RPMI8226 (cell line): ENCODE measurements at places on chromosomes 2 and 18.

GRCh38 chr2:218387369-218388194 is 5.5 kb downstream of the SLC11A1 start:
- peak; percentile 74 for DNase-seq

GRCh38 chr2:41194230-41194629 is 742.3 kb upstream of the SLC8A1 start:
- DNase-seq, result peak; percentile 2

- DNase-seq, result no peak
Observed at GRCh38 chr2:158762336-158762735, 32.8 kb upstream of the DAPL1 start.

GRCh38 chr2:171995586-171995985 is 4.2 kb upstream of the METAP1D start:
- no peak for DNase-seq

GRCh38 chr2:218831378-218831990 is at the start of gene PRKAG3:
Gene PRKAG3, minus strand, starts transcription at chr2:218831803.
- DNase-seq, result no peak

GRCh38 chr18:58856881-58857280 is 7.8 kb upstream of the ZNF532 start:
- DNase-seq, result no peak

DNA sequence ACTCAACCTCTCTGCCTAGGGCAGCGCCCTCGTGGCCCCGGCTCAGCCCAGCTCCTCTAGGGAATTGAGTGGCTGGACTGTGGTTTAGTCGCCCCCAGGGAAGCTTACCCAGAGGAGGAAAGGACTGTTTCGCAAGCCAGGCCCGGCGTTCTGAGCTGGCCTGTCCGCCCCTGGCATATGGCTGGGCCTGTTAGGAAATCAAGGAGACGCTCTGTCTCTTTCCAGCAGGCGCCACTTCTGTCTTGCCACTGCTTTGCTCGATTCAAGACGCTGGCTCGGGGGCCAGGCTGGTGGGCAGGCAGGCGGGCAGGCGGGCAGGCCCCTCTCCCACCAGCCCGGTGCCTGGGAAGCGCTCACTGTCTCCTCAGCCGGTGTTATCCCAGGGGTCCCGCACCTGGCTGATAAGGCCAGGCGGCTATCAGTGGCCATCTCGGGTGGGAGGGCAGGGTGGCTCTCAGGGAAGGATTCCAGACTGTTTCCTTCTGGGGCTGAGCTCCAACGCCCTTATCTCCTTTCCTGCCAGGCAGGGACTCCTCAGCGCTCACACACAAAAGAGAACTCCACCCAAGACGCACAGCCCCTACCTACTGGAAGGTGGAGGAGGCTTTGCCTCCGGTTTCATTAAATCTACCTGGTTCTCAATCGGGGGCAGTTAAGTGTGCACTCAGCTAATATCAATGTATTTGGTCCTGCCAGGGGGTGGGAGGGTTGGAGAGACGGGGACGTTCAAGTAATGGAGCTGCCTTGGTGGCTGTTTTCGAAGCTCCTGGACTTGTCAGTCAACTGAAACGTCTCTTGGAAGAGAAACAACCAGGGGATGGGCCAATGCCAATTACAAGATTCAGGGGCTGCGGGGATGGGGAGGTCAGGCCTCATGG is 109.1 kb downstream of the SMAD7 start:
- no peak for DNase-seq

DNA sequence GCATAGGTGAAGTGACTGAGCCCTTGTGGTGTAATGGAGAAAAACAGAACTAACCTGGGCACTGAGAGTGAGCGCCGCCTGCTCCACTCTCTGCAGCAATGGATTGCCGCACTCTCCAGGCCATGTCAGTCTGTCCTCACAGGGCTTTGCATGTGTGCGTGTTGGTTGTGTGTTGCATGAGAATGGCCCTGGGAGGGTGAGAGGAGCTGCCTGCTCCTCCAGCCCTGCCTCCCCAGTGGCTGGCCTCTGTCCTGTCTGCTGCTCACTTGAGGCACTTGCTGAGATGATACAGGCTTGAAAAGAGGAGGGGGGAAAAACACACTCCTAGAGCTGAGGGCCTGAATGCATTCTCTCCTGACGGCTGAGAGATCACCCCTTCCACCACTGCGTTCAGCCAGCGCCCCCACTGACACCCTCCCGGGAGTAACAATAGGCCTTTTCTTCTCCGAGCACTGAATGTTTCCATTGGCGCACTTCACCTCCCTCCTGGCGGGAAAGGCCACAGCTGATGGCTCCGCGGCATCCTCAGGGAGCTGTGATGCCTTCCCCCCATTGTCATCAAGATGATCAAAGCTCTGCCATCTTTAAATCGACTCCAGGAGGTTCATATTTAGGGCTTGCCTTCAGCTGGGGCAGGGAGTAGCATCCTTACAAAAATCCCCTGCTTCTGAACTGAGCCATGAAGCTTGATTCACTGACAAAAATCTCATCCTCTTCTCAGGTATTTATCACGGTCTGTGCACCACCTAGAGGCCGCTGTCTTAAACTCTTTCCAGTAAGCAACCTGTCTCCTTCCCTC is 49.9 kb upstream of the DAPL1 start:
- peak; percentile 34 for DNase-seq

- DNase-seq, result peak; percentile 56
Observed at GRCh38 chr18:23136326-23137096, 1.2 kb downstream of the CABLES1 start.

- DNase-seq, result no peak
Observed at GRCh38 chr2:112881217-112881985, 29.6 kb upstream of the IL37 start.

DNA sequence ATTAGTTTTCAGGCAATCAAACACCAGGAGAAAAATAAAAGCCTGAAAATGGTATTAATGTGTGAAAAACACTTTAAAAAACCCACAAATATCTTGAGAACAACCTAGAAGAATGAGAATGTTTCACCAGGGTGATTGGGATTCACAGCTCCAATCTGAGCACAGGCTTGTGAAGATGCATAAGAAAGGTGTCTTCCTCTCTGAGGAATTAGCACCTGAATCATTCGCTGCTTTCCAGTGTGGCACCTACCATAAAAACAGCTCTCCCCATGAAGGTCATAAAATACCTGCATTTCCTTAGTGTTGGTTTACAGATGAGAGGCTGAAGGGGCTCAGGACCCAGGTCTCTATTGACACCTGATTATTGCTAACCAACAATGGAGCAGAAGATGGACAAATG is 499.7 kb upstream of the KLHL29 start:
- no peak for DNase-seq

DNA sequence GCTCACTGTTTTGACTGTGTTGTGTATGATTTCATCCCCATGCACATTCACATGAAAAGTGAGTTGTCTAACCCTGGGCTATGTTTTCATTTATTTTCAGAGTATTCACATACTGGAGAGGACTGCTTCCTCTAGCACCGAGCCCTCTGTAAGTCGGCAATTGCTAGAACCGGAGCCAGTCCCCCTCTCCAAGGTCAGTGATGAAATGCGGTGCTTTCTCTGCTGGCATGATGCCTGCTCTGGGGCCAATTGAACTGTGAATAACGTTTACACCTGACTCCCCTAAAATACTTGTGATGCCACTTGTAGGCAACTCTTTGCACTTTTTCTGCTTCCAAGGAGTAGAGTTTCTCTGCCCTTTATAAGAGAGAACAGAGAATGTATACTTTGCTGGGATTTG is 126.9 kb downstream of the PRKRA start:
- DNase-seq, result peak; percentile 36

DNA sequence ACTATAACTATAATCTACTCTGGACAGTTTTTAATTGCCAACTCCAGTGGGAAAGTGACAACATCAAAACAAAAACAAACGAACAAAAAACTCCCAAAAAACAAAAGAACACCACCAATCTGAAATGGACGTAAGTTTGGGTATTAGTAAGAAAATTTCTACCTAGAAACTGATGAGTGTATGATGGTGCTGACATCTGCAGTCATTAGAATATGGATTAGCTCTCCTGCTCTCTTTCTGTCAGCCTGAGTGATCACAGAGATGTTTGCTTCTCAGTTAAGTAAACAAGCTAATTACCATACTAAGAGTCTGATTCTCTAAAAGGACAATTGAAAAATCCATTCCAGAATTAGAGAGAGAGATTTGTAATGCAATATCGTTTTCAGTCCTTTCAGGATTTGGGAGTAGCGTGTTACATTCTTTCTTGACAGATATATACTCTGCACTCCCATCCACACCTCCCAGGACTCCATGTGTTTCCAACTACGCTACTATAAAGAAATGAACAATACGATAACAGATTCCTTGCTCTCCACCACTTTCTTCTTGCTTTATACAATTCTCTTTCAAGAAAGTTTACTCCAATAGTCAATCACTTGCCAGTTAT is 1347.4 kb upstream of the PIK3C3 start:
- no peak for DNase-seq

DNA sequence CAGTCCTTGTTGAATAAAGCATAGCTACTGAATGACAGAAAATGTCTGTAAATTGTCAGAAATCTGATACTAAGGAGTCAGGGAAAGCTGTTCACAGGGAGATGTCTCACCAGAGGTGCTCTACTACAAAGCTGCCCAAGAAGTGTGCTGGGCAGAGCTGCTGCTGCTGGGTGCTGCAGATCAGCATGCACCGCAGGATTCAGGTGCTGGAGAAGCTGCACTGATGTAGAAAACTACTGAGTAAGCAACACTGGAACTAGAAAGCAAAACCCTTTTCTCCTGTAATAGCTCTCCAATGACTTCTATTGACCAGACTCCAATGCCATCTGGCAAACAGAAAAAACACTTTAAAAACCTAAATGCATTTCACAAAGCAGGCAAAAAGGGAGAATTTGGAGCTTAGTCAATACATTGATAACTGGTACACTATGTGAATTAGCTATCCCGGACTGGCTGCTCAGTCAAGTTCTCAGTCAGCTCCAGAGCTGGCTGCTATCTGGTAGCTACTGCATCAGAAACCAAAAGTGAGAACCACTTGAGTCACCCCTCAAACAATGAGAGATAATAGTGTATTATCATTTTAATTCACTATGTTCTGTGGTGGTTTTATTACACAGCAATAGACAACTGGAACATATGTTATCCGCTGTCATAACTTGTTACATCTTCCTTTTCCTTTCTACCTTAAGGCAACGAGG is 493.1 kb downstream of the CPS1 start:
- peak; percentile 52 for DNase-seq

GRCh38 chr2:60051991-60052390 is 501.5 kb downstream of the BCL11A start:
- DNase-seq, result no peak

- no peak for DNase-seq
Observed at GRCh38 chr2:226489775-226490541, 309.7 kb downstream of the IRS1 start.

- DNase-seq, result no peak
Observed at GRCh38 chr2:156576005-156576404, 139.8 kb downstream of the GPD2 start.

DNA sequence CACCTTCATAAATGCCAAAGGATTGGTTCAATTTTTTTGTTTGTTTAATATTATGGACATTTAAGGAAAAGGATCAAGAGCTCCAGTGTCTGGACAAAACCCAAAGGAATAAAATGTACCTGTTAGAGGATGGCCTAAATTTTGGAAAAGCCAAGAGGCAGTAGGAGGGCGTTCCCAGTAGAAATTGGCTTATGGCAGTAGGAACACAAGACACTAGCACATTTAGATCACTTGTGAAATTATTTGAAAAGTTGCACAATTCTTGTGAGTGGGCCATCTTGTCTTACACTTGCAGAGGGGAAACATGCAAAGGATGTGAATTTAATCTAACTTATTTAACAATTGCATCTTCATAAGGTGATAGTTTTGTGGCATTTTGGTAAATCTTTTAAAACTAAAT is 3.2 kb downstream of the BZW1 start:
- no peak for DNase-seq

GRCh38 chr18:33839452-33840211 is 261.6 kb downstream of the ASXL3 start:
- peak; percentile 74 for DNase-seq

DNA sequence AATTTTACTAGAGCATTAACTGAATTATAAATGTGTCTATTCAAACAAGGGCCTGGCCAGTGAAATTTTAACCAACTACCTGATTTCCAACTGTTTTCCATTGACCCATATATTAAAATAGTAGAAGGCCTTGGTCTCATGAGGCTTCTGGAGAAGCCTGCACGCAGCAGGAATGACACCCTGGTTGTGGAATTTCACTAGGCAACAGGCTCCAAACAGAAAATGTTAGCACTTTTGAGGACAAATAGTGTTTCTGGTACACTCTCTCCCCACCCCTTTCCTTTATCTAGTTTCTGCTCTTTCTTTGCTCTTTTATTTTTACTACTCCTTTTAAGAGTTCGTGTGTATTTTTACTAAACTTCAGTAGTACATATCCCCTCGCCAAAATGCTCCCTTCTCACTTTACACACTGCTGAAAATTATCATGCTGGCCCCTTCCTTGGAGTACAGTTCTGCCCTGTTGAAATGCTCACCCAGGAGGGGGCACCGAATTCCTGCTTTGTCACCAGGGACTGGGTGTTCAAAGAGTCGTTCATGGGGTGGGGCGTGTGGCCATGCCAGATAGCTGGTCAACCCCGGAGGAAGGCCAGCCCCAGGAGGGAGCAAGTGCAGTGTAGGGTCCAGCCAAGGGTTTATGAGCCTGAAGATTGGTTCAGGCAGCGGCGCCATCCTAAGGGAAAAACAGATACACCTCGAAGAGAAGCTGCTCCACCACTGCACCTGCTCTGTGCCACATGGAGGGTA is 22.1 kb upstream of the COL6A3 start:
- DNase-seq, result no peak

DNA sequence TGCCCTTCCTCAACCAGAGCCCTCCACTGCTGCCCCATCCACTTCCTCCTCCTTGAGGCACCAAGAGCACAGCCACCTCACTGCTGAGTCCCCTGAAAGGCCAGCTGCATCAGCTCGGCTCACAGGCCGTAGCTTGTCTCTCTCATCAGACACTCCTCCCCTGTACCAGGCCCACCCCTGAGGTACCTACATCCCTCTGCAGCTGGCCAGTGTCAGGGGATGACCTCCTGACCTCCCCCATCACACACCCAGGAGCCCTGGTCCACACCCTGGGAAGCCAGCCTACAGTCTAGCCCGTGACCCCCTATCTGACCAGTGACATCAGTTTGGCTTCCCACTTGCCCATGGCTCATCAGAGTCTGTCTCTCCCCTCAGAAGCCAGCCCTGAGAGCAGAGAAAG is 205.6 kb downstream of the TNS1 start:
- no peak for DNase-seq

DNA sequence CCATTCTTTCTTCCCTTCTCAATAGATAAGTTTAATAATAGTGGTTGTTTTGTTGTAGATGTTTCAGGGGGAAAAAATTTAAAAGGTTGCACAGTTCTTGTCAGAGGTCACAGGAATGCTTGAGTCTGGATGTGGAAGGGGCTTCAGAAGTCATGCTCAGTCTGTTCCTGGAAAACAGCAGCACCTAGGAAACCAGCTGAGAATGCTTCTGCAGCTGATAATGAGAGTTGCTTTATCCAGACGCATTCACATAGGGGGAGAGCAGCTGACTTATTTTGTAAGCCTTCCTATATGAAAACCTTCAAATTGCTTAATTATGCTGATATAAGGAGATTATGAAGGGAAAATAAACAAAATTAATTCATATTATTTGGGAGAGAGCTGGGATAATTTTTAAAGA is 235.5 kb downstream of the GULP1 start:
- DNase-seq, result no peak
